Neural crest cell (in vitro differentiated cells): ENCODE measurements at places on chromosomes 16 and 17. TPM values are rescaled to one million over a fixed set of nuclear protein-coding genes. Genes with fewer than 3 reads are reported as not detected.

DNA sequence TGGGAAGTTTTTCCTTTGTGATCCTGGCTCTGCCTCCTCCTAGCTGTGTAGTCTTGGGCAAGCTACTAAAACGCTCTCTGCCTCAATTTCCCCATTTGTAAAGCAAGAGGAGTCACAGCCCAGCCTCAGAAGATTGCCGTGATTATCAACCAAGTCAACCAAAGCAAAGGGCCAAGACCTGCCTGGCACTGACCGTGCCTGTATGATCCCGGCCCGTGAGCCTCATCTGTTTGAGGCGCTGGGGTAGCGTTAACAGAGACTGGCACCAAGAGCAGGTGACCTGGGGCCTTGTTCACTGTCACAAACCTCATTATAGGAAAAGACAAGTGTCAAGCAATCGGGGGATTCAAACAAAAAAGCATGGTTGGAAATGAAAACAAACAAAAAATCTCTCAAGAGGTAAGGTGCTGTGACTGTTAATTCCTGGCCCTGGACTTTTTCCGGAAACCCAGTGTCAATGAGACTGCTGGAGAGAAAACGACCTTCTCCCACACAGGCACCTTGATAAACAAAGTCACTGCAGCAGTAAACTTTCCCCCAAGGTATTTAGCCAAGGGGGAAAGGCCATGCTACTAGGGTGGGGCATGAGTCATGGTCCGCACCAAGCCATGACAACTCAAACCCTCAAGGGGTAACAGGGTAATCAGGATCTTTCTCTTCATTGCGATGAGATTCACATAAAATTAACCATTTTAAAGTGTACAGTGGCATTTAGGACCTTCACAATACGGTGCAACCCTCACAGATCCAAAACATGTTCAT, 5.4 kb downstream of the MEAK7 start:
- DNase-seq: no peak

GRCh38 chr16:1343428-1344242, 8.0 kb downstream of the TSR3 start:
- no peak for DNase-seq

DNA sequence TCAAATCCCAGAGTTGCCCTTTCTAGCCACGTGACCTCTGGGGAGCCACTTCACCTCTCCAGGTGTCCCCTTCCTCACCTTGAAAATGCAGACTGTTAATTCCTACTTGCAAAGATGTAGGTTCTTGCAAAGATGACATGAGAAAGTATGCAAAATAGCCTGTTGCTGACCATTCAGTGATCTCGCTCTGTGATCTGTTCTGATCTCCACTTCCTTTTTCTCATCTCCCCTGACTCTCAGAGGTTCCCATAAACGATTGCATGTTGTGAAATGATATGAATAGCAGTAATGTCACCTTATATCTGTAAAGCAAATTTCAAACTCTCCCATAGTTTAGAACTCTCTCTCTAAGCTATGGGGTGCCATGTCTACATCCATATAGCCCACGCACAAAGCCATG, 182.3 kb downstream of the TMEM132E start:
- DNase-seq: no peak

DNA sequence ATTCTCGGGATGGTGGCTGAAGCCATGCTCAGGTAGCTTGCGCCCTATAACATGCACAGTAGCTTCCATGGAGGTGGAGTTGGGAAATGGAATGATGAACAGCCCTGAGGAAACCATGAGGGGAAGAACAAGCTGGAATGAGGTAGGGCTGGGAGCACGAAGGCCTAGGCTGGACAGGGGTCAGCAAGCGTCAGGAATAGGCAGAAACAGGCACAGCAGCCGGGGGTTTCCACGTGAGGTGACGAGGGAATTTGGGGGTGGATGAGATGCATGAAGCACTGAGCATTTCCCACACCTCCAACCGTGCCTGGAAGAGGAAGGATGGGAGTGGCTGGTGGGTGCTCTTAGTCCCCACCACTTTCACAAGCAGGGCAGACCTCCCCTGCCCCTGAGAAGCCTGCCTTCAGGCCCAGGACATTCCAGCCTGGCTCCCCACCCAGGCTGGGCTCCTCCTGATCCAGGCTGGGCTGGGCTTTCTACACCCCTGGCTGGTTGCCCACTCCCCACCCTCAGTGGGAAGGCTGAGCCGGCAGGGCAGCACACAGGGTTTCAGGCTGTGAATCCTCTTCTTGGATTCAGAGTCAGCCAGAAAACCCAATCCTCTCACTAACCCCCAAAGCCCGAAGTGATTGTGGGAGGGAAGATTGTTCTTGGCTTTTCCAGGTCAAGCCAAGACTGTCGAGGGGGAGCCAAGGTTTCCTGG, 21.9 kb downstream of the PLEKHG4 start:
- no peak for DNase-seq

GRCh38 chr16:89361751-89362539, 128.4 kb downstream of the ANKRD11 start:
- no peak for DNase-seq

DNA sequence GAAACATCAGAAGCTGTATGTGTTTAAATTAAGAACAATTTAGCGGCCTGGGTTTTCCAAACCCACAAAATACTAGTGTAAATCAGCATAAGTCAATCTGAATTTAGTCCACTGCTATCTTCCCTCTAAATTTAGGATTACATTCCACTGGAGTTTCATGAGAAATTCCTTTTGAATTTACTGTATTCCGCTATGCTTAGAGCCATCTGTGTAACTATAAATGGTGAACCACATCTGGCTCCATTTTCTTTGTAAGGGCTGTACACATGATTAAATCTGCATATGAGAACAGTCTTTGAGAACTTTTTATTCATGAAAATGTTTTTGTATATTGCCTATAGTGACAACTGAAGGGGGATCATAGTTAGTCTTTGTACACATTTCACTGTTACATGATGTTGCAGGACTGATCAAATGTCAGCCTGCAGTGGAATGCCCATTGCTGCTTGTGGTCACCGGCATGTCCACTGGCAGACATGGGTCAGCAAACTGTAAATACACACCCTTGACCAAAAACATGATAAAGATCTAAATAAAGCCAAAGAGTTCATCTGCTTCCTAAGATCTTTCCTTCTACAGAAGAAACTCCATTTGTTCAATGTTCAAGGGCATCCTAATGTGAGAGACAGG, 36.8 kb downstream of the RPGRIP1L start:
- no peak for DNase-seq

- DNase-seq: no peak
Observed at GRCh38 chr17:29240477-29240876, 6.2 kb upstream of the CRYBA1 start.

GRCh38 chr16:29014561-29015069, 29.8 kb downstream of the LAT start:
- DNase-seq: no peak

GRCh38 chr17:16415031-16415924, at the start of gene TRPV2:
Gene TRPV2 (plus strand): TSS chr17:16415571. CDS start chr17:16417669, 2,098 bp downstream.
- no peak for DNase-seq

DNA sequence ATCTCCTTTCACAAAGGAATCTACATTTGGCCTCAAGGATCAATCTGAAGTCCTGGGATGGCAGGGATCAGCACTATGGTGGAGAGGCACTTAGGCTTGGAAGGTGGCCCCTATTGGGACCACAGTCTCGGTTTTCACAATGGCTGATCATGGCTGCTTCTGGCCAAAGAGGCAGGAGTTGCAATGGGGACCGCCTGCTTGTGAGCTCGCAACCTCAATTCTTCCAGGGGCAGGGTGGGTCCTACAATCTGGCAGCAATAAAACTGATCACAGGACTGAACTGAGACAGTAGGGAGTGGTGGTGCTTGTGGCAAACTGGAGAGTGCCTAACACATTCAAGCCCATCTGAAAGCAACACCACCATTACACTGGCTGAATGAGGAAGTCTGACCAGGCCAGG, 83.1 kb downstream of the NETO2 start:
- DNase-seq: no peak

DNA sequence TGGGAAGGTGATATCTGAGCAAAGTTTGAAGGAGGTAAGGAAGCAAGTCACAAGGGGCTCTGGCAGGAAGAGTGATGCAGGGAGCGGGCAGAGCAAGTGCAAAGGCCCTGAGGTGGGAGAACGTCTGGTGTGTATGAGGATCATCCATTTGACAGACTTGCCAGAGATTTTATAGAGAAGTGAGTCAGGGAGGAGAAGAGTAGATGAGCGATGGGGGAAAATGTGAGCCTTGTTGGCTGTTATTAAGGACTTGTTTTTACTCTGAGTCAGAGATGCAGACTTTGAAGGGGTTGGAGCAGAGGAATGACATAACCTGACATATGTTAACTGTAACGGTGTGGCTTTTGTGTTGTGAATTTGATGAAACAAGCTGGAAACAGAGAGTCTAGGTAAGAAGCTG, 3.5 kb upstream of the CLEC10A start:
- DNase-seq: no peak

GRCh38 chr17:40060887-40061608, 1.7 kb upstream of the THRA start:
- DNase-seq: no peak

GRCh38 chr16:54123766-54124165, 162.8 kb downstream of the IRX3 start:
- no peak for DNase-seq

DNA sequence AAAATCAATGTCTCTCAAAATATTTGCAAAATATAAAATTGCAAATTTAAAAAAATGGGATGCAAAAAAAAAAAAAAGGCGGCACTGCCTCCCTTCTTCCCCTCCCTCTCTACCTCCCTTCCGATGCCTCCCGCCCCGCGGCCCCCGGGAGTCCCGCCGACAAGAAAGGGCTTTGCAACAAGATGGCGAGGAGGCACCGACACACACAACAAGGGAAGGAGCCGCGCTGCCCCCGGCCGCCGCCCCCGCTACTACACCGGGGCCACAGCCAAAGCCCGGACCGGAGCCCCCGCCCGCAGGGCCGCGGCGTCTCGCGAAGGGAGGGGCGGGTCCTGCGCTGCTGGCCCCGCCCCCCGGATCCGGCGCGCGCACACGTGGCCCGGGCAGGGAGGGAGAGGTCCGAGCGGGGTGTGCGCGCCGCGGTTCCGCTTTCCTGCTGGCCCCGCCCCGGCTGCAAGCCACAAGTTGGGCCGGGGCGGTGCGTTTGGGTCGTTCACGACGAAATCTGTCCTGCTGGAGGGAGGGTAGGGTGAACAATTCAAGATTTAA, at the start of gene MNT:
TSS of gene MNT (minus strand) at position 184 of the 549 bp plus-strand sequence. CDS start 348 bp downstream, outside the sequence.
- peak; percentile 86 for DNase-seq

ANTKMT gene
- total RNA-seq: 51.1 and 52.7 TPM in 2 replicates

KRTAP2-2 gene
- total RNA-seq: not detected in 2 replicates

CD300LF gene
- total RNA-seq: not detected in 2 replicates

CACNA1G gene
- total RNA-seq: 1.1 TPM in 2 replicates

ABCC3 gene
- total RNA-seq: not detected in 2 replicates

LPO gene
- total RNA-seq: not detected in 2 replicates

CFAP97D1 gene
- total RNA-seq: not detected in 2 replicates
